ENCODE measurements at places on chromosomes 12 and 14.

GRCh38 chr12:84222841-84223240 is 689.8 kb downstream of the SLC6A15 start:
- DNase-seq = no peak

- no peak for DNase-seq
Observed at GRCh38 chr12:31506515-31507306, 84.2 kb downstream of the DENND5B start.

DNA sequence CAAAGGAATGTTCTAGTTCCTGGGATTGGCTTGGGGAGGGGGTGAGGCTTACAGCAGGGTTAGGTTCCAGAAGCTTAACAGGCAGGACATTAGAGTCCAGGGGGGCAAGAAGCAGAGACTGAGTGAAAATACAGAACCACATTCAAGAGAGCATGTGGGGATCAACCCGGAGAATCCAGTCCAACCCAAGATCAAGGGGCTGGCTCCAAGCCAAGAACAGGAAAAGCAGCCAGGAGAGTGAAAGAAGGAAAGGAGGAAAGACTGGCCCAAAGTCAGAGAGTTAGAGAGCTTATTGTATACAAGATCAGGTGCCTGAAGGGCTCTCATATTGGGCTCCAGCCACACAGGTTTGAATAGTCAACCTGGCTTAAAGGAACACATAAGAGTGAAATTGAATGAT is 190.3 kb upstream of the CDKN3 start:
- DNase-seq = no peak

DNA sequence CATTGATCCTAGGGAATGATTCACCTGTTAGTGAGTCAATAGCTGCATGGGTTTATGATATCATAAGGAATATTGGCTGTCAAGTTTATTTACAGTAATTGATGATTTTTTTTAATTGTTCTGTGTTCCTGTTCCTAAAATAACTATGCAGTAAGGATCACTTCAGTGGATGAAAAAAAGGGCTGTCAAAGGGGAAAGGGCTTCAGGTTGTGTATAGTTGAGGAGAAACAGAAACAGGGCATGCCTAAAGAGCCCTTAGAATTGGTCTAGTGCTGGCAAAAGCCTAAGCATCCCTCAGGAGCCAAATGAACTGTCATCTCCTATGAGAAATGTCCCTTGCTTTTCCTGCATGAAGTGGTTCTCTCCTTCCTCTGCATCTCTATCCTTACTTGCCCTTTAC is 444.9 kb downstream of the RMST start:
- no peak for DNase-seq

DNA sequence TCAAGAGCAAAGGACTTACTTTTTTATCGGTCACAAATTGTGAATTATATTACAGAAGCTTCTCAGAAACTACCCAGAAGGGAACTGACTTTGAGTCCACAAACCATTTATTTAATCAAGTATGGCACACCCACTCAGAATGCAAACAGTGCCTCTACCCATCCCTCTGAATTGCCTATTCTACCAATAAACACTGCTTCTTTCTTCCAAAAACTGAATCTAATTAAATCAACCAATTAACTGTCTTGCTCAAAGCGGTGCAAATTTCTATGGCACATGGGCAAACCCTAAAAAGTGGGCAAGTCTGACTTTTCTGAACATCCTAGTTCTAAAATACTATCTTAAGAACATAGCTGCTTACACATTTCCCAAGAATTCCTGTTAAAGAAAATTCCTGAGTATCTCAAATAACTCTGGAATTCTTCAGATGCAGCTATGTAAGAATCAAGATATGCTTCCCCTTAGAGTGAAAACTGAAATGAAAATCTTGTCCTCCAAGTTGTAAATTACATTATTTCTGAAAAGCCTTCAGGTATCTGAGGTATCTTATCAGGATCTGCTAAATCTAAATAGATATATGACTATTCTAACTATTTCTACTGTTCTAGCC is 4.3 kb downstream of the SPTLC2 start:
- no peak for DNase-seq

DNA sequence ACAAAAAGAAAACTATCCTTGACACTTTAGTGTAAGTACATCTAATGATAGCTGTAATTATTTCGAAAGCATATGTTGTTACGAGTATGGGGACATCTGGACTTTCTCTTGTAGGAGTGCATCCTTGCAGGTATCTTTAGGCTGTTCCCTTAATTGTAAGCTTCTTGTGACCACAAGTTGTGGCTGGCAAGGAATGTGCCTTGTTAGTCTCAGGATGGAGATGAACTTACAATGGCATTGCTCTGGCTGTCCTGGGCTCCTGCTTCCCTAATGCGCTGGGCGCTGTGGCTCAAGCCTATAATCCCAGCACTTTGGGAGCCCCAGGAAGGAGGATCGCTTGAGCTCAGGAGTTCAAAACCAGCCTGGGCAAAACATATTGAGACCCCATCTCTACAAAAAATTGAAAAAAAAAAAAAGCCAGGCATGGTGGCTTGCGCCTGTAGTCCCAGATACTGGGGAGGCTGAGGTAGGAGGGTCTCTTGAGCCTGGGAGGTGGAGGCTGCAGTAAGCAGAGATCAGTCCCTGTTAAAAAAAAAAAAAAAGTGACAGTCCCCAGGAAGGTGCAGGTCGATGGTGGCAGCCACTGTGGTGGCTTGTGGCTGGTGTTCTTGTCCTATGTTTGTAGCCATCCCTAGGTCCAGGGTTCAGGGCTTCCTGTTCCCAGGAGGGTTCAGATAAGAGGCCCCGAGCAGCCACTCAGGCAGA is 23.7 kb upstream of the PPP1R13B start:
- no peak for DNase-seq

DNA sequence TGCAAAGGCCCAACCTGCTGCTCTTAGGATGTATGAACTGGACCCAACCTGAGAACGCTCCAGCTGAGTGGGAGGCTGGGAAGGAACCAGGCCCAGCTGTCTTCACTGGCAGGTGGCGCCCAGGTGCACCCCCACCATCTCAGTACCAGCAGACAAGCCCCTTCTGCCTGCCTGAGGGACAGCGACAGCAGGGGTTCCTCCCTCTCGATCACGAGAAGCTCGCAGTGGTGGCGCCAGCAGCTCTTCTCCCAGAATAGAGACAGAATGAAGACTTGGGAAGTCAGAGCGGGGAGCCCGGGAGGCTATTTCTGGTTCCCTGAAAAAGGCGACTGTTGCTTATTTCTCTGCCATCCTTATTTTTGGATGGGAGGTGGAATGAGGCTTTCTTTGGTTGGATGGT is 46.5 kb downstream of the CHGA start:
- peak; percentile 46 for DNase-seq

DNA sequence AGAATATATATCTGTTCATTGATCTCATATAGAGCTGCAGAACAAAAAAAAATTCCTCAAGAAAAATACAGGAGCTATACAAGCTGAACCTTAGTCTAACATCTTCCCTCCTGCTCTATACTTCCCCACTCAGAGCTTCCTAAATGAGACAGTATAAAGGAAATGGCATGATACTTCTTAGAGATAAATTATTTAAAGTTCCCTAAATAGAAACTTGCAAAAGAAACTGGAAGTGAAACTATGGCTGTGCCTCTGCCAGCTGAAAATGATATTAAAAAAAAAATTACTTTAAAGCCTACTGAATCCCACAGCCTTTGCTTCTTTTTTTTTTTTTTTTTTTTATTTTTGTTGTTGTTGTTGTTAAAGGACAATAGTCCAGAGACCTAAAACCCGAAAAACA is 11.6 kb upstream of the NEK9 start:
- DNase-seq = no peak

DNA sequence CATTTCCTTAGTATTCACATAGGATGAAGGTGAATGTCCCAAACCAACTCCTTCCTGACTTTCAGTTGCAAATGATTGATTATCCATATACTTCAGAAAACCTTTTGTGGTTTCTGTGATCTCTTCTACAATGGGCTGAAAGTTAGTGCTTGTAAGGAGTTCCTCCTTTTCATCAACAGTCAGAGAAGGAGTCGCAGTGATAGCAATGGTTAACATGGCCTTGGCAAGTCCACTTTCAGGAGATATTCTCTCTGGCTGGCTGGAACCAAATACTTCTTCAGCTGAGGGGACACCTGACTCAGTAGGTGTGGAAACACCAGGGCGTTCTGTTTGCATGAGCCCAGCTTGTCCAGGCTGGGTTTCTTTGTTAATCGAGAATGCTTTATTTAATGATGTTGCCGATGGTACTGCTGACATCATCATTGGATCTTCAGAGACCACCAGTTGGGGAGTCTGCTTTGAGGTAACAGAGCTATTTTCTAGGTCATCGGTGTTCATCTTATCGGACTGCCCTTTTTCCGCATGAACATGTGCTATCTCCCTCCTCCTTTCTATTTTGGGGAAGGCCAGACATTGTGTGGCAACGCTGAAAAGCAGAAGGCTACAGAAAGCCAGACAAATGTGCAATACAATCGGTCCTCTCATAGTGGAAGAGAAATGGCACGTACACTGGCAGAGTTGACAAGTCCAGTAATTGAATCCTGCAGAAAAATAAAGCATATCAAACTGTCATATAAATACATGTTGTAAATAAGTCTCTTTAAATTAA is 13.1 kb downstream of the ARMH4 start:
- no peak for DNase-seq

DNA sequence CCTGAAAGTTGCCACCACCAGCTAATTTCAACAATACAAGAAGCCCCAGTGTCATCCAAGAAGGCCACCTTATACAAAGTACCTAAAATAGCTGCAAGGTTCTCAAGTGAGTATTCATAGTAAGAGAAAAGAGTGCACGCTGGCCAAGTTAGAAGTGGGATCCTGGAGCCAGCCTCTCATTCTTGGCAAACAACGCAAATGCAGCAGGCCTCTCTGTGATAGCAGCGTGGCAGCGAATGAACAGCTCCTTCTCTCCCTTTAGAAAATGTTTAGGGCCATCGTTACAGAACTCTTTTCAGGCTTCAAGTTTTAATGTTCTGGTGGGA is 78.0 kb upstream of the IFNG-AS1 start:
- DNase-seq = no peak

- peak; percentile 92 for DNase-seq
Observed at GRCh38 chr12:51391283-51392123, at the start of gene GALNT6. Gene GALNT6 (minus strand): TSS chr12:51391406. CDS start chr12:51379781, 11,625 bp downstream.

DNA sequence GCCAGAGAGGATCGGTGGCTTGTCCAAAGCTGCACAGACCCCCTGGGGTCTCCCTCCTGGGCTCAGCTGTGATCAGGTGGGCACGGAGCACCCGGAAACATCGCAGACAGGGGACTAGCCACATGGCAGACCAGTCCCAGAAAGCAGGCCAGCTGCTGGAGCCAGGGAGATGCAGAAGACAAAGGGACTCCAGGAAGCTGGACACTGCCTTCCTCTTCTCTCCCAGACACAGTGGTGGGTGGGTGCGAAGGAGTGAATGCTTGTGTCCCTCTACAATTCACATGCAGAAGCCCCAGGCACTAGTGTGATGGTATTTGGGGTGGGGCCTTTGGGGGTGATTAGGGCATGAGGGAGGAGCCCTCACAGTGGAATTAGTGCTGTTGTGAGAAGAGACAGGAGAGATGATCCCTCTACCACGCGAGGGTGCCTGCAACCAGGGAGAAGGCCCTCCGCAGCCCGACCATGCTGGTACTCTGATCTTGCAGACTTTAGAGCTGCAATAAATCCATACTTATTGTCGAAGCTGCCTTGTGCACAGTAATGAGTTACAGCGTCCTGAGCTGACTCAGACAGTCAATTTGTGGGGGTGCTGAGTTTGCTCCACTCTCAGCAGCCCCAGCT is 95.2 kb downstream of the CALM1 start:
- peak; percentile 27 for DNase-seq

DNA sequence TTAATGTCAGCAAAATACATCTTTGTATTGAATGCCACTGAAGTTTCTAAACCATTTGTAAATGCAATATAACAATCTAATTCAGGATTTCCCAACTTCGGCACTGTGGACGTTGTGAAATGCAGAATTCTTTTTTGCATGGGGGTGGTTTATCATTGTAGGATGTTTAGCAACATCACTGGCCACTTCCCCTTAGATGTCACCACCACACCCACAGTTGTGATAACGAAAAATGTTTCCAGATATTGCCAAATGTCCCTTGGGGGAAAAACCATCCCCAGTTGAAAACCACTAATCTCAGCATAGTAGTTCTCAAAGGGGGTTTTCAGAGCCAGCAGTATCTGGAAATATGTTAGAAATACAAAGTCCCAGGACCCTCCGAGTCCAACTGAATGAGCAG is 203.3 kb downstream of the NAV3 start:
- no peak for DNase-seq

DNA sequence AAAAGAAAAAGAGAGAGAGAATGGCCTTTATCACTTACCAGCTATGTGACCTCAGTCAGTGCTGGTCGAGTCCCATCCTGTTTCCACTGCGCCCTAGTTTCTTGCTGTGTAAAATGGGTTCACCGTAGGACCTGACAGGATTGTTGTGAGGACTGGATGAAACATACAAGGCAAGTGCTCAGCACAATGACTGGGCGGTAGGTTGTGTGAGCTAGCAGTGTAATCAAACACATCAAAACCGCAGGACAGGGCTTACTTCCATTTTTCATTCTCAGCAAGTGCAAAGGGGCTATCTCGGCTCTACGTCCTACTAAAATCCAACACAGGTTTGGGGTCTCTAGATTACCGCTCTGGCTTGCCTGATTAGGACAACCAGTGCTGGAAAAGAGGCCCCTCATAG is 36.4 kb upstream of the ATXN2 start:
- DNase-seq = peak; percentile 16

DNA sequence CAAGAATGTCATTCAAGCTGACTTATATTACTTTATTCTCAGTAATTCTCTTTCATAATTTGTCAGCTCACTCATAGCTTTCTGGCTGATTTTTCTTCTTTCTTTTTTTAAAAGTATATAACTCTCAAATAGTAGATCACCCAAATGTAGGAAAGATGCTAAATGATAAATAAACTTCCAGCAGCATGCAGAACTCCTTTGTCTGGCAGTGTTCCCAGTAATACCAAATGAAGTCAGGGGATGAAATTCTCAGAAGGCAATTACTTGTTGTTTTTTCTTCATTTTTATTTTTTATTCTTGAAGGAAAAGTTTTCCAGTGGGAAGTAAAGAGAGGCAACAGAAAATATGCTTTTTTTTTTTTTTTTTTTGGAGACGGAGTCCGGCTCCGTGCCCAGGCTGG is 133.3 kb upstream of the SLCO1C1 start:
- no peak for DNase-seq

GRCh38 chr14:68695856-68696255 is 97.0 kb downstream of the ZFP36L1 start:
- no peak for DNase-seq

DNA sequence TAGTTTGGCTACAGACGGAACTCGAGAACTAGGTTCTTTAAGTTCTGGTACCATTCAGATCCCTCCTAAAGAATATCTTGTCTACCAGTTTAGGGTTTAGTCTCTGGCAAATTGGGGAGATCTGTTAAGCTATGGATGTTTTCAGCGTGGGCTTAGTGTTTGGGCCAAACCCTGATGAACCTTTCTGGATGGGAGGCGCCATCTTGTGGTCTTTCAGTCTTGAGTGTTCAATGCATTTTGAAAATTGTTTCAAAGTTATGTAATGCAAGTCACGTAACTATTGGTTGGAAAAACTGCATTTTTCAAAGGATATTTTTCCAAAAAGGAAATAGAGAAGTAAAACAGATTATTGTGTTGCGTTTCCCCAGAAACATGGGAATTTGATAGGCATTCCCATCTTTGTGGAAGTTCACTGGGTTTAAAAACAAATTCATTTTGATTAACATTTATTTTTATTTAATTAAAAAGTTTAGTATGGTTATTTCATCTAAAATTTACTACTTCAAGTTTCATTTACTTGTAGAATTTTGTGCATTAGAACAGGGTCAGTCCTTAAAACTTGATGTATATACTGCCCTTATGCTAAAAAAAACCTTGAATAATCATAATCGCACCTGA is 169.0 kb downstream of the PRIMA1 start:
- DNase-seq = no peak

All from spleen (tissue), 13 donors.